ENCODE measurements at places on chromosomes 11 and 22. TPM values are rescaled to one million over a fixed set of nuclear protein-coding genes. Genes with fewer than 3 reads are reported as not detected.

CDC42BPG gene
- polyA plus RNA-seq, result not detected

TRIM29 gene
- polyA plus RNA-seq, result not detected

ZP1 gene
- 0.40 TPM for polyA plus RNA-seq

TEX54 gene
- polyA plus RNA-seq, result not detected

GRCh38 chr22:48694296-48694883 is 1133.3 kb downstream of the BRD1 start:
- no peak for DNase-seq
- H3K27ac ChIP-seq, result no peak overlapping the region

GRCh38 chr11:113773092-113773415 is 438 bp downstream of the ZW10 start:
- H3K36me3 ChIP-seq, result peaks cover 9% of the 10 kb centered on the region
- H3K4me3 ChIP-seq, result peak overlapping the region; percentile 99
- no peak for DNase-seq
- peak overlapping the region; percentile 21 for H3K27ac ChIP-seq

DNA sequence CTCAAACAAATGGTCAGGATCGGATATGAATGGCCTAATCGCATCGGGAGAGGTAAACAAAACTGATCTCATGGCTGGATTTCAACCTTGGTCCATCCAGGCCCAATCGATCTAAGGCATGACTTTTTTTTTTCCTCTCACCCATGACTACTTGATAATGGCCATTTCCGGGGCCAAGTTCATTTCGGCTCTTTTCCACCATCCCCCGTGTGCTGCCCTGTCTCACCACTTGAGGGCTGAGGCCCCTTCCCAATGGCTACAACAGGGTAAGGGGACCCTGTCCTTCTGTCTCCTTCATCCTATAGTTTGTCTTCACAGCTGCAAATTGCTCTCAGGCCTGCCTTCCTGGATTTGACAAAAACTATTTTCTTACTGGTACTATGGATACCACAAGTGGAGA is 26.7 kb downstream of the GRAP2 start:
- no peak overlapping the region for H3K27ac ChIP-seq
- H3K4me1 ChIP-seq, result peaks cover 30% of the 10 kb centered on the region
- no peaks in the 10 kb centered on the region for H3K27me3 ChIP-seq
- H3K4me3 ChIP-seq, result no peak overlapping the region
- no peaks in the 10 kb centered on the region for H3K36me3 ChIP-seq

- no peaks in the 10 kb centered on the region for H3K36me3 ChIP-seq
Observed at GRCh38 chr11:70111269-70112016, 33.3 kb downstream of the ANO1 start.

DNA sequence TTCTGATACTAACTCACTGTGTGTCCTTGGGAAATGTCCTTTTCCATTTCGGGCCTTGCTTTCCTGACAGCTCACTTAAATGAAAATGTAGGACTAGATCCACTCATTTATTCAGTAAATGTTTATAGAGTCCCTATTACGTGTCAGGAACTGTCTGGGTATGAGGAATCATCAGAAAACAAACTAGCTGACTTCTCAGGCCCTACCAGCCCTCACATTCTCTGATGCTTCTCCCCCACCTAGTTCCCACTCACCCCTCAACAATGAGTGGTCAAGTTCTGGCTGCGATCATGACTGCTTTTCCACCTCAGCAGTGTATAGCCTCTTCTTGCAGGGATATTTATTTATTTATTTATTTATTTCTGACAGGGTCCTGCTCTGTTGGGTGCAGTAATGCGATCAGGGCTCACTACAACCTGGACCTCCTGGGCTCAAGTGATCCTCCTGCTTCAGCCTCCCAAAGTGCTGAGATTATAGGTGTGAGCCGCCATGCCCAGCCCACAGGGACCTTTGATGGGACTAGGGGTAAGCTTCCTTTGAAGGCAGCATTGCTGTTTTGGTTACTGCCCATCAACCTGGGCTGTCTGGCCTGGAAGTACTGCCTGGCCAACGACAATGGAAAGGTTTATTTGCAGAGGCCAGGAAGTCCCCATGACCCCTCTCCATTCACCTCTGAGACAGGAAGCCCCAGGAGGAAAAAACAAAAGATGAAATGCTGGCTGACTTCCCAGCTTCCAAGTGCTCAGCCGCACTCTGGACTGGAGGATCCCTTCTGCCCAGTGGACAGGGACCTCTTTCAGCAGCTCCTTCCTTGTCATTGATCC is 33.1 kb upstream of the POLD3 start:
- no peaks in the 10 kb centered on the region for H3K4me1 ChIP-seq
- H3K27me3 ChIP-seq, result no peaks in the 10 kb centered on the region
- H3K36me3 ChIP-seq, result no peaks in the 10 kb centered on the region
- no peak overlapping the region for H3K4me3 ChIP-seq
- no peak for DNase-seq

- no peak for DNase-seq
- peaks cover 2% of the 10 kb centered on the region for H3K4me1 ChIP-seq
- no peaks in the 10 kb centered on the region for H3K27me3 ChIP-seq
- no peaks in the 10 kb centered on the region for H3K36me3 ChIP-seq
Observed at GRCh38 chr11:130606781-130607511, 158.5 kb downstream of the ADAMTS15 start.

GRCh38 chr11:20351751-20352262 is 11.7 kb upstream of the HTATIP2 start:
- no peaks in the 10 kb centered on the region for H3K36me3 ChIP-seq
- no peak overlapping the region for H3K4me3 ChIP-seq
- no peak for DNase-seq
- H3K27ac ChIP-seq, result no peak overlapping the region

DNA sequence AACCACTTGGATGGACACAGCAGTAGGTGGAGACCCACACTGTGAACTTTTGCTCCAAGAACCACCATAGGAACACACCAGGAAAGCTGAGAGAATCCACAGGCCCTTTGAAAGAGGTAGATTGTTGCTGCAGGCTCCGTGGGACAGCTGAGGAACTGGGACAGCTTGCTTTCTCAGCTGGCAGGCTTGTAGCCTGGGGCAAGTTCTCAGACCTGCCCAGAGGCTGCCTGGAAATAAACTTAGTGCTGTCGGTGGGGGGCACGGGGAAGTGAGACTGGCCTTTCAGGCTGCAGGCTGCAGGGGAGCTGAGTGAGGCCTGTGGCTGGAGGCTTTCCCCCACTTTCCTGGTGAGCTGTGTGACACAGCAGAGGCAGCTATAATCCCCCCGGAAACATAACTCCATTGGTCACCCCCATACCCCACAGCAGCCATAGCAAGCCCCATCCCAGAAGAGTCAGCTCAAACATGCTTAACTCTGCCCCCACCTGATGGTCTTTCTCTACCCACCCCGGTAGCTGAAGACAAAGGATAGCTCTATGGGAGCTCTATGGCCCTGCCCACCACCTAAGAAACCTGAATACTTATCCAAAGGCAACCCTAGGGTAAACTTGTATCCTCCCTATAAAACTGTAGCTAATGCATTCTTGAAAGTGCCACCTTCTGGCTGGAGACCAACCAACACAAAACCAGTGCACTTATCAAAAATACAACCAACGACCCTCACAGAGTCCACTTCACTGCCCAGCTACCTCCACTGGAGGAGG is 21.4 kb upstream of the ACRV1 start:
- no peaks in the 10 kb centered on the region for H3K36me3 ChIP-seq
- H3K4me1 ChIP-seq, result no peaks in the 10 kb centered on the region
- DNase-seq, result no peak
- no peak overlapping the region for H3K4me3 ChIP-seq
- H3K27me3 ChIP-seq, result no peaks in the 10 kb centered on the region

DNA sequence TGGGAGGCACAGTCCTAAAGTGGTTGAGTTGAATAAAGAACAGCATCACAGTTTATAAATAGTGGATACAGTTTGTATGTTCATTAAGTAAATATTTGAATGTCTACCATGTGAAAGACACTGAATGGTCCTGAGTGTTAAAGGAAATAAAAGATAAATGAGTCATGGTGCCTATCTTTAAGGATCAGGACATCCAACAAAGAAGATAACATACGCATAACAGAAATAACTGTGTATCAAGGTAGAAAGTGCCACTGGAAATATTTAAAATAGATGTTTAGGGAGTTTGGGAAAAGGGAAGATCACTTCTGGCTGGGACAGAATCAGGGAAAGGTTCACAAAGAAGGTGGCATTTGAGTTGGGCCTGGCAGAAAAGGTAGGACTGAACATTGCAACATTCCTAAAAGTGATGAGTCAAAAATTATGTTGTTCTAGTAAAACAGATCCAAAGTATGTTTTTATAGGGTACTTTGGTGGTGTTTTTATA is 41.5 kb downstream of the CSTPP1 start:
- DNase-seq, result no peak
- H3K4me3 ChIP-seq, result no peak overlapping the region
- H3K4me1 ChIP-seq, result no peaks in the 10 kb centered on the region

All from CD14-positive monocyte (primary cell).